ENCODE measurements at places on chromosomes 2 and 18. TPM values are rescaled to one million over a fixed set of nuclear protein-coding genes. Genes with fewer than 3 reads are reported as not detected.

- no peak overlapping the region for H3K4me3 ChIP-seq
- H3K4me1 ChIP-seq, result peaks cover 26% of the 10 kb centered on the region
- no peaks in the 10 kb centered on the region for H3K36me3 ChIP-seq
- H3K27me3 ChIP-seq, result no peaks in the 10 kb centered on the region
These were observed 32.0 kb downstream of the RAB31 start for GRCh38 chr18:9740071-9740470.

DNA sequence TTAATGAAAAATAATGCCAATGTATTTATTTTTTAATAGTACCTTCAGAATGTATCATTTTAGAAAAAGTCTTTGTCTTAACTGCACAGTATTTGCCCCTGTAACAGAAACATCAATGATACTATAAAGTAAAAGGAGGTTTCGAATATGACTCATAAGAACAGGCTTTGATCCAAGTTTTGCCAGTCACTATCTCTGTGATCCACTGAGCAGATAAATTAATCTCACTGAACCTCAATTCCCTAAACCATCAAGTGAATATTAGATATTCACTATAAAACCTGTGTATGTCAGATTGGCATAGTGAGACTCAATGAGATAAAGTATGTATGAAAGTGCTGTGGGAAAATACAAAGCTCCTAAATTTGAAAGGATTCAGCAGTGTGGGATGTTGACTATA lies 292.1 kb downstream of the EXOC6B start:
- no peak overlapping the region for H3K27ac ChIP-seq
- no peak overlapping the region for H3K4me3 ChIP-seq
- H3K4me1 ChIP-seq, result peaks cover 1% of the 10 kb centered on the region

DIPK1C gene
- total RNA-seq, result 1.8 TPM

- H3K4me1 ChIP-seq, result no peaks in the 10 kb centered on the region
- no peak for DNase-seq
- H3K27me3 ChIP-seq, result no peaks in the 10 kb centered on the region
- H3K27ac ChIP-seq, result no peak overlapping the region
- no peaks in the 10 kb centered on the region for H3K36me3 ChIP-seq
These were observed 154.7 kb upstream of the LYPD1 start for GRCh38 chr2:132824716-132825115.

GPR39 gene
- total RNA-seq, result 1.4 TPM

- H3K27me3 ChIP-seq, result peaks cover 7% of the 10 kb centered on the region
- DNase-seq, result no peak
- no peak overlapping the region for H3K4me3 ChIP-seq
- H3K27ac ChIP-seq, result no peak overlapping the region
- H3K4me1 ChIP-seq, result no peaks in the 10 kb centered on the region
These were observed 54.0 kb upstream of the TWIST2 start for GRCh38 chr2:238793801-238794449.

GRCh38 chr2:53859206-53860181 lies at the start of gene GPR75:
GPR75 (minus strand) TSS chr2:53859967; CDS start chr2:53854756, 5,211 bp downstream.
- peak within 1 kb of the TSS; percentile 55 for H3K4me3 ChIP-seq
- no peaks in the 10 kb centered on the region for H3K27me3 ChIP-seq
- H3K36me3 ChIP-seq, result peaks cover 19% of the 10 kb centered on the region
- peaks cover 12% of the 10 kb centered on the region for H3K4me1 ChIP-seq

GRCh38 chr18:26677957-26678356 lies 129.6 kb upstream of the KCTD1 start:
- H3K27ac ChIP-seq, result no peak overlapping the region
- no peak overlapping the region for H3K4me3 ChIP-seq
- H3K36me3 ChIP-seq, result no peaks in the 10 kb centered on the region
- no peaks in the 10 kb centered on the region for H3K27me3 ChIP-seq

RTP5 gene
- total RNA-seq, result not detected

- no peaks in the 10 kb centered on the region for H3K36me3 ChIP-seq
- H3K27me3 ChIP-seq, result no peaks in the 10 kb centered on the region
- no peak overlapping the region for H3K27ac ChIP-seq
- no peak overlapping the region for H3K4me3 ChIP-seq
- H3K4me1 ChIP-seq, result no peaks in the 10 kb centered on the region
These were observed 322.8 kb upstream of the TANK start for GRCh38 chr2:160837416-160837815.

SLC4A1AP gene
- total RNA-seq, result 15.1 TPM

DNA sequence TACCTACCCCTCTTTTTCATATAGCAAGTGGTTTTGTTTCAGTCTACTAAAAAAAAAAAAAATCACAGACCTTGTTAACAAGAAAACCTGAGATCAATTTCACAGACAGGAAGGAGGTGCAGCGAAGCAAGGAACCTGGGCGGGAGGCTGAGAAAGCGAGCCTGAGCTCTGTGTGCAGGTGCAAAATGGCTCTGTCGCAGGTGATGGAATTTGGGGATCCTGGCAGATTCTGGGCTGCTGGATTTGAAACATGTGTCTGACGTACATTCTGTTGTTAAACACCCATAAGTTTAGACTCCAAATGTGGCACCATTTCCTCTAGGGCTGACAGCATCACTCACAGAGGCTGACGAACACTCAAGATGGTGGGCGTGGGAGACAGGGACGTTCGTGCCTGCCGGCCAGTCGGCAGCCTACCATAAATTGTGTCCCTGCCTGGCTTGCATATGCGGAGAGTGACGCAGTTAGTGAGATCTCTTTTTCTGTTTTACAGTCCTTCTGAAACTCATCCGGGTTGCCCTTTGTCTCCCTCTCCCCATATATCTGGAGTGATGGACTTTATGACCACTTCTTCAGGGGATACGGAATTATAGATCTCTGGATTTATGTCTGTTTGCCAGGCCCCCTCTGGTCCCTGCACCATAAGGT lies 8.8 kb upstream of the DDX1 start:
- no peaks in the 10 kb centered on the region for H3K36me3 ChIP-seq
- H3K27me3 ChIP-seq, result no peaks in the 10 kb centered on the region
- no peaks in the 10 kb centered on the region for H3K4me1 ChIP-seq
- no peak overlapping the region for H3K27ac ChIP-seq

LINC00305 gene
- not detected for total RNA-seq

- no peaks in the 10 kb centered on the region for H3K36me3 ChIP-seq
- no peaks in the 10 kb centered on the region for H3K27me3 ChIP-seq
- no peak for DNase-seq
- H3K27ac ChIP-seq, result no peak overlapping the region
- H3K4me1 ChIP-seq, result no peaks in the 10 kb centered on the region
These were observed 78.5 kb downstream of the L3MBTL4 start for GRCh38 chr18:6336239-6336638.

DNA sequence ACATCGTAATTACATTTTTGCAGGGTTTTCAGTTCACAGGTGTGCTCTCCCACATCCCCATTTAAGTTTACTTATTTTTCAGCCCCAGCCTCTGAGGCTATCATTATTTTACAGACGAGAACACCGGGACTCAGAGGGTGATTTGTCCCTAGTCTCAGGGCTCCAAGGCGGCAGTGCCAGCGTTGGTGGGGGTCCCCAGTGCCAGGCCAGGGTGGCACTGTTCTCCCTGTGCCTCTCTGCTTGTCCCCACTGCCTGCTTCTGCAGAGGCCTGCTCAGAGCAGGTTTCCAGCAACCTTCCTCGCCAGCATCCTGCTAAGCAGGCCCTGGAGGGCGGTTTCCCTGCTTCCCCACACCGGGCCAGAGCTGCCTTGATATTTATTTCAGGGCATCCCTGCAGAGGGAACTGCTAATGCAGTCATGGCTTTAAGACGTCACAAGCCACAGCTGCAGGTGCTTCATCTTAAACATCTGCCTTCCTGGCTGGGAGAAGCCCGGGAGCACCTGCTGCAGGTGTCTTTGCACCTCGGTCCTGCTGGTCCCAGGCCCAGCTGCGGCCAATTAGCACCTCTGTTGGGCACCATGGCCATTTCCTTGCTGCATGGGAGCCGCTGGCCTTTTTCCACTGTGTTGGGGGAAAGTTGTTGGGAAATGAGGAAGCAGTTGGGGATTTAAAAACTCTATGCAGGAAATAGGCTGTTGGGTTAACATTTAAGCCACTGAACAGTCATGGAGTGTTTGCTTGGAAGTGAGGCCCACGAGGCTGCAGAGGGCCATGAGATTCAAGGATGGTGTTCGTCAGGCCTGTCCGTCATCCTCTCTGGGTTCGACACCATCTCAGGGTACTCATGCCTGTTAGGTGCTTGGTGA lies 22.8 kb downstream of the HPCAL1 start:
- DNase-seq, result no peak
- H3K27me3 ChIP-seq, result no peaks in the 10 kb centered on the region
- H3K4me1 ChIP-seq, result peaks cover 19% of the 10 kb centered on the region
- H3K4me3 ChIP-seq, result no peak overlapping the region

DNA sequence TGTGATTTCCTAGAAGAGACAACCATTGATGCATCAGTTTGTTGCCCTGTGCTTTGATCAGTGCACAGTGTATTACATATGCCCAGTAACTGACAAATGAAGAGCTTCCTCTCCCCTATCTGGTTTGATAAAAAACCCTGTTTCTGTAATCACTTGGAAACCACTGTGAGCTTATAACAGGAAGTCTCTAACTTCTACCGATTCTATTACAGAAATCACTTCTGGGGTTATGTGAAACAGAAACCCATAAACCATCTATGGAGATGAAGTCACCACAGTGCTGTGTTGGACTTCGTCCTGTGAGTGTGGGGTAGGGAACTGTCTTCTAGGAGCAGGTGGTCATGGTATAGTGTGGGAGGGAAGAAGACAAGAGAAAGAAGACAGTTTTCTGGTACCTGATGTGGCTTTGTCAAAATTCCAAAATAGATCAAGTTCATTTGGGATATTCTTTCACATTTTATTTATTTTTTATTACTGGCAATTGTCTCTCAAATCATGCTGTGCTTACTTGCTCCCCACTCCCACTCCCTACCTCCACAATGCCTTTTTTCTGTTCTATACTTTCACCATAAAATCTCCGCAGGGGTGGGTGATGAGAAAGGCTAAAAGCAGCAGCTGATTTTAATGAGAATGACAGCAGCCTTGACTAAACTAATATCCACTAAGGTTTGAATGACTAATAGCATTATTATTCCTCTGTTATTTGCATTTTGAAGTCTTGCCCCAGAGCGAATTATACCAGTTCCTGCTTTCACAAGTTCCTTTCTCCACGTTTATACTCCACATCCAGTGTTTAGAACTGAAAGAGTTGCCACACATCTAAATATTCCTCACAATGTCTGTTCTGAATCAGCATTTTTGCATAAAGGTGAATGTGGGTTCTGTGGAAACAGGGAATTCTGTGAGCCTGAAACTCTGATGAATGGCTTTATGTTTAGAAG lies 41.7 kb upstream of the RND3 start:
- H3K27me3 ChIP-seq, result no peaks in the 10 kb centered on the region
- H3K4me3 ChIP-seq, result no peak overlapping the region
- no peak for DNase-seq
- peaks cover 46% of the 10 kb centered on the region for H3K4me1 ChIP-seq
- H3K27ac ChIP-seq, result peak overlapping the region; percentile 38
- H3K36me3 ChIP-seq, result no peaks in the 10 kb centered on the region

GRCh38 chr18:47871288-47871687 lies 59.2 kb downstream of the SMAD2 start:
- no peaks in the 10 kb centered on the region for H3K27me3 ChIP-seq
- H3K4me1 ChIP-seq, result peaks cover 21% of the 10 kb centered on the region
- no peak overlapping the region for H3K4me3 ChIP-seq
- DNase-seq, result no peak

SPHKAP gene
- total RNA-seq, result not detected

GRCh38 chr2:23301136-23301535 lies 83.8 kb upstream of the KLHL29 start:
- no peaks in the 10 kb centered on the region for H3K36me3 ChIP-seq
- H3K27ac ChIP-seq, result no peak overlapping the region
- peaks cover 11% of the 10 kb centered on the region for H3K27me3 ChIP-seq
- DNase-seq, result no peak
- H3K4me3 ChIP-seq, result no peak overlapping the region

ALPP gene
- total RNA-seq, result not detected

CNGA3 gene
- total RNA-seq, result not detected

DNA sequence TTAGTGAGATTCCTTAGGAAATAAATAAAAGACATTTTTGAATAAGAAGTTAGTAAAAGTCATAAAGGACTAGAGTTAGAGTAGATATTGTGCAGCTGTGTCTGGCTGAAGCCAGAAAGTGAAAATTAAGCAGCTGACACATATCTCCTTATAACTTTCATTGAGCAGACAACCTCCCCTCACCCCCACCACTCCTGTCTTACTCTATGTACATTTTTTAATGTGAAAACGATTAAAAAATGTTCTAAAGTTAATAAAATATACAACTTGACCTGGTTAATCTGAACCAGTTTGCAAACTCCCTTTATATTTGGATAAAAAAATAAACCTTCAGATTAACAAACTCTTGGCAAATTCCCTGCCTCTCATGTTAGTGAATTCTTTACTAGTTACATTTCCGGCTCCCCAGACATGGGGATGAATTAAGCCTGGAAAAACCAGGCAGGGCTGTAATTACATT lies 462.8 kb downstream of the MEIS1 start:
- no peaks in the 10 kb centered on the region for H3K4me1 ChIP-seq
- no peaks in the 10 kb centered on the region for H3K36me3 ChIP-seq
- H3K27ac ChIP-seq, result no peak overlapping the region
- DNase-seq, result no peak
- H3K4me3 ChIP-seq, result no peak overlapping the region

GRCh38 chr2:221705185-221705877 lies 133.2 kb upstream of the EPHA4 start:
- DNase-seq, result no peak
- H3K4me3 ChIP-seq, result no peak overlapping the region
- no peaks in the 10 kb centered on the region for H3K36me3 ChIP-seq
- H3K4me1 ChIP-seq, result no peaks in the 10 kb centered on the region
- H3K27me3 ChIP-seq, result no peaks in the 10 kb centered on the region

DNA sequence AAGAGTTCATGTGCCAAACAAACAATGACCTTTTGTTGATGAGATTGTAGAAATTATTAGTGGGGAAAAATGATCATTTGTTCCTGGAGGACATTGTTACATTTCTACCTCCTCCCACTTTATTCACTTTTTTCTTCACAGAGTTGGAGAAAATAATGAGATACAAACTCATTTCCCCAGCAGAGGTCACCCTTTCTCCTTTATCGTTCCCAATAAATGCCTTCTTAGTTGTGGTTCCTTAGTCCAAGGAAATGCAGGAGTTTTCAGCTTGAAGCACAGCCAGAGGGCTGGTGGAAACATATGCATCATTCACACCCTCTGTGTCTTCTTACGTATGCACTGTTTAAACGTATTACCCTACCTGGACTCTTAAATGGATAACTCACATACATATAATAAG lies 108.8 kb downstream of the SLC4A3 start:
- no peak for DNase-seq
- no peaks in the 10 kb centered on the region for H3K36me3 ChIP-seq
- no peak overlapping the region for H3K27ac ChIP-seq
- no peak overlapping the region for H3K4me3 ChIP-seq

PHLPP1 gene
- 28.1 TPM for total RNA-seq

GRCh38 chr2:191081411-191082155 lies 67.6 kb upstream of the STAT1 start:
- H3K27ac ChIP-seq, result no peak overlapping the region
- DNase-seq, result no peak
- no peaks in the 10 kb centered on the region for H3K36me3 ChIP-seq
- no peaks in the 10 kb centered on the region for H3K4me1 ChIP-seq

LYG2 gene
- total RNA-seq, result 2.9 TPM

GRCh38 chr2:127101756-127102477 lies 5.0 kb downstream of the BIN1 start:
- no peaks in the 10 kb centered on the region for H3K27me3 ChIP-seq
- H3K27ac ChIP-seq, result no peak overlapping the region
- H3K4me1 ChIP-seq, result peaks cover 35% of the 10 kb centered on the region
- no peaks in the 10 kb centered on the region for H3K36me3 ChIP-seq
- no peak overlapping the region for H3K4me3 ChIP-seq
